Activated T-helper 1 cell treated with anti-CD3 and anti-CD28 coated beads, Interleukin-12 subunit alpha, Interleukin-12 subunit beta, Interleukin-2, Interleukin-4 antibody, amounts not matched to agents 30 ng/mL and 10 ng/mL and 1 ng/mL, durations not matched to agents 14 hours and 24 hours and 36 hours (primary cell): ENCODE measurements at places on chromosomes 3 and 15.

DNA sequence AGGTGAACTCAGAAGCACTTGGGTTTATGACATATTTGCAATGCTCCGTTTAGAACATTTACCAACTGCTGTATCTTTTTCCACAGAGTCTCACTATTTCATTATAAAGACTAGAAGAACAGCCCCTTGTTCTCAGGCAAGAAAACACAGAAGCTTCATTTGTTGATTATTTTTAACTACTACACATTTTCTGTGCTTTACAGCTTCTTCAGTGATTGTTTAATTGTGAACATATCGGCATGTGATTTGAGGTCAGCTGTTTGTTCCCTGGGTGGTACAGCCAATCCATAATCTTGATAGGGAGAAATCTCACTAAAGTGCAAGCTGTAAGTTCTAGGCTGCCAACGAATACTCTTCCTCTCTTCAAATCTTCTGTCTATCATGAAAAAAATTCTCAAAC lies 31.0 kb upstream of the DLG1 start:
- no peak for DNase-seq

GRCh38 chr15:58522391-58522790 lies 90.6 kb downstream of the LIPC start:
- no peak for DNase-seq

- no peak for DNase-seq
Measured at GRCh38 chr3:105561876-105562275, 195.2 kb downstream of the ALCAM start.

DNA sequence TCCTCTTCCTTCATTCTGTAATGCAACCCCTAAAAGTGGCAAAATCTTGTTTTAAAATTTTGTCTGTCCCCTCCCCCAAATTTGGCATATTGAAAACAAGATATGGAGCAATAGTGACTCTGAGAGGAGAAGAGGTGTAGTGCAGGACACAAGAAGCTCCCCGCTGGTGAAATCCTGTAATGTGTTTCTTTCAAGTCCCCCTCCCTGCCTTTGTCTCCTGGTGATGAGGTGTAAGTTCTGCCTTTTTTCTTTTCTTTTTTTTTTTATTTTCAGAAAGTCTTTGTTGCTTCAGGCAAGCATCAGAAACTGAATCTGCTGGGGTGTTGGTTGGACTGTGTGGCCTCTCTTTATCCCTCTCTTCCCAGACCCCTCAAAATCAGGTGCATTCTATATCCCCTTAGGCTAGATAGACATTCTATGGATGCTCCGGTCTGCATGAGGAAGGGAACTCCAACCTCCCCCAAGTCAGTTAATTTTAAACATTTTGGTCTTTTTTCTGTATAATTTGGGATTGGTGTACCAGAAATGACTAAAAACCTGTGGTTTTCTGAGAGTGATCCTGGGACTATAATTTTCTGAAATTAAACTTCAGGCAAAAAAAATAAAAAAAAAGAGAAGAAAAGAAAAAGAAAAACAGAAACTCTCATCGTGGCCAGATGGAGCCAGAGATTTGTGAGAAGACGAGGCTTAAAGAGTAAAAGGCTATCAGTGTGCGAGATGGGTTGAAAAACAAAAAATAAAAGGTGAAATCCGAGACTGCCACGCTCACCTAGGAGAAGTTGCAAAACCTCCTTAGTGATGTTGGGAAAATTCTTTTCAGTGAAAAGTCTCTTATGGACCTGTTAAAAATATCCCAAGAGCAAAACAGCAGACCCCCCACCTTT lies 21.4 kb downstream of the ACKR2 start:
- DNase-seq, result no peak

- DNase-seq, result no peak
Measured at GRCh38 chr3:149437710-149438109, 36.8 kb upstream of the TM4SF4 start.

DNA sequence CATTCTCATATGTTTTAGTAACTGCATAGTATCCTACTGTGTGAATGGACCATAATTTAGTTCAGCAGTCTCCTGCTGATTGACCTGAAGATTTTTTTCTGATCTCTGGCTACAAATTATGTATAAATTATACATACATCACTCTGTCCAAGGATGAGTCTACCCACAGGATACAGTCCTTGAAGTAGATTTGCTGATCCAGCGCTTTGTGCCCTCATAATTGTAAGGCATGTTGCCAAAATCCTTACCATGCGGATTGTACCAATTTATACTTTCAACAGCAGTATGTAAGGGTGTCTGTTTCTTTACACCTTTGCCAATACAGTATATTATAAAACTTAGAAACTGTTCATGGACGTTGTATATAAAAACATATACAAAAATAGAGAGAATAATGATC lies 46.5 kb downstream of the ACAA1 start:
- DNase-seq, result no peak

DNA sequence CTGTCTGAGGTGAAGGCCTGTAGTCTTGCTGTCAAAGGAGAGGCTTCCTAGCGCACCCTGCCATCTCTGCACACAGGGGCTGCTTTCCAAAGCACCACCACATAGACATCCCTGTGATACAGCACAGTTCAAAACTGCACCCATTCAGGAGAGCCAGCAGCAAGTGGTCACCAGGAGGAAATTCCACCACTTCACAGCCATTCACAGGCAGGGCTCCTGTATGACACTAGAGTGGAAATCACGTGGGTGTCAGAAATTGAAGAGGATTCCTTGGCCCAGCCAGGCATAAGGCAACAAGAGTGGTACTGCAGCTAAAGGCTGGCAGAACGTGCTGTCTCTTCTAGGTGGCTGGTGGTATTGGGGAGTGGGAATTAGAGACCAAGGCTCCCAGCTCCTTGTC lies 102.8 kb downstream of the RFTN1 start:
- no peak for DNase-seq

- DNase-seq, result no peak
Measured at GRCh38 chr3:125142420-125142778, 70.1 kb downstream of the SLC12A8 start.

GRCh38 chr3:16897254-16897926 lies 12.6 kb downstream of the PLCL2 start:
- no peak for DNase-seq

GRCh38 chr15:56757875-56758274 lies 24.6 kb upstream of the ZNF280D start:
- no peak for DNase-seq

GRCh38 chr15:82040862-82041261 lies 5.0 kb downstream of the MEX3B start:
- DNase-seq, result no peak

DNA sequence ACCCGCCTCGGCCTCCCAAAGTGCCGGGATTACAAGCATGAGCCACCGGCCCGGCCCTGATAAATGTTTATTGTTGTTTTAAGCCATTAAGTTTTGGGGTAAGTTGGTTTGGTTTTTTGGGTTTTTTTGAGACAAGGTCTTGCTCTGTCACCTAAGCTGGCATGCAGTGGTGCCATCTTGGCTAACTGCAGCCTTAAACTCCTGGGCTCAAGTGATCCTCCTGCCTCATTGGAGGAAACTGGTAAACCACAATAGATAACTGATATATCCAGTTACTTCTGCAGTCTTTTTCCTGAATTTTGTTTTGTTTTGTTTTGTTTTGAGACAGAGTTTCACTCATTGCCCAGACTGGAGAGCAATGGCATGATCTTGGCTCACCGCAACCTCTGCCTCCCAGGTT lies 4.2 kb downstream of the SLC25A20 start:
- DNase-seq, result no peak

DNA sequence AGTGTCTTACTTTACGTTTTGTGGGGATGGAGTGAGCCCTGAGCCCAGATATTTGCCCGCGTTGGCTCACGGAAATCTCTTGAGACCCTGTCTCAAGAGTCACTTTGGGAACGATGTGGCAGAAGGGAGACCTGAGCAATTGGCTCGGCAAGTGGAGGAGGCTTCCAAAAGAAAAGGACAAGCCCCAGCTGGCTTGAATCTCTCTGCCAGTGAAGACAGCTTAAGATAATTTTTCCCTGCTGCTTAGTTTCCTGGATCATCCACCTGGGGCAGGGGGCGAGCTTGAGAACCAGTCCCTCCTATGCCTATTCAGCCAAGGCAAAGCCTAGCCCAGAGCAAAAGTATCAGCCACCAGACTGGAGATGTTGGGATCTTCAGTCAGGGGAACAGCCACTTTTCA lies 708 bp downstream of the SEC22A start:
- DNase-seq, result no peak

DNA sequence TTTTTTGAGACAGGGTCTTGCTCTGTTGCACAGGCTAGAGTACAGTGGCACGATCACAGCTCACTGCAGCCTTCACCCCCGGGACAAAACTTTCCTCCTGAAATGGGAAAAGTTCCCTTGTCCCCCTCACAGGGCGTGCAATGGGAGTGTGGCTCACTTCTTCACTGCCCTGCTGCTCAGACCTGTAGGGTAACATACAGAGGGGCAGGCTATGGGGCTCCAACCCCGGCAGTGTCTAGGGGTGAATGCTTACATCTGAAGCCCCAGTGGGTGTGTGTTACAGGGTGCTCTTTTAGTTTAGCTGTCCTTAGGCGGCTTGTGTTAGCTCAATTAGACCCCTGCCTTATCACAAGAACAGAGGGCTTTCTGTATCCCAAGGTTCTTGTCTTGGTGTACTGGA lies 157.3 kb downstream of the RBPMS2 start:
- DNase-seq, result no peak

DNA sequence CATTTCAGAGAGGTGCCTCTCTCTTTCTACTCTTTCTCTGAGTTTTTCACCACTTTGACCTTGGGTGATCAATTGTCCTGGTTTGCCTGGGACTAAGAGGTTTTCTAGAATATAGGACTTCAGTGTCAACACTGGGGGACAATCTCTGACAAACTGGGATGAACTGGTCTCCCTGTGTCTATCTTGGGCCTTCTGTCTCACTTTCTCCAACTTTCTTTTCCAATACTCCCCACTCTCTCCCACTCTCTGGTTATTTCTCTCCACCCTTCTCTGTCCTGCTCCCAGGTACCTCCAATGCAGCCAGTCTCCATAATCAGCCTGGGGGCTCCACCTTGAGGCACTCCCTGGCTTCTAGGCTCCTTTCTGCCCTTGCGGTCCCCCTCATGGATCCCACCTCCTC lies 4.7 kb upstream of the ITGA11 start:
- no peak for DNase-seq

GRCh38 chr15:78909791-78910228 lies 35.0 kb downstream of the CTSH start:
- DNase-seq, result no peak

DNA sequence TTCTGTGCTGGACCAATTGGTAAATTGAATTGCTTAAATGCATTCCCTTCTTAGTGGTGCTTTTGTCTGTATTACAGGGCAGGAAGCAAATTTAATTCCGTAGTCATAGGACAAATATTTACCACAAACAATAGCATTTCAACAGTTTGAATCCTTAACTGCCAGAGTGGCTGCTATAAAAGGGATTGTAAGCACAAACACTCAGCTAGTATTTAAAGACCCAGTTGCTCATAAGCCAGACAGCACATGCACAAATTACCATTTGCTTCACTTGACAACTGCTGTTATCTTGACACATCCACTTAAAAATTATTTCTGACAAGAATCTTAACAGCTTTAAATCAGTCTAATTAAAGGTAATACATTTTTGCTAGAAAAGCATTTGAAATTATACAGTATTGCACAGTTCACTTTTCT lies 490.2 kb upstream of the ADAMTS9 start:
- DNase-seq, result no peak
